ENCODE measurements at places on chromosomes 1 and 21. TPM values are rescaled to one million over a fixed set of nuclear protein-coding genes. Genes with fewer than 3 reads are reported as not detected.

Gene GJB3
- total RNA-seq, result not detected

Gene RBP7
- total RNA-seq, result 1.5 TPM

GRCh38 chr1:8214501-8215173 is 103.3 kb upstream of the SLC45A1 start:
- DNase-seq, result no peak

Gene ARTN
- 1.4 TPM for total RNA-seq

- DNase-seq, result peak; percentile 97
Observed at GRCh38 chr1:26284597-26285347, 4.9 kb downstream of the SH3BGRL3 start.

Gene ITLN2
- not detected for total RNA-seq

DNA sequence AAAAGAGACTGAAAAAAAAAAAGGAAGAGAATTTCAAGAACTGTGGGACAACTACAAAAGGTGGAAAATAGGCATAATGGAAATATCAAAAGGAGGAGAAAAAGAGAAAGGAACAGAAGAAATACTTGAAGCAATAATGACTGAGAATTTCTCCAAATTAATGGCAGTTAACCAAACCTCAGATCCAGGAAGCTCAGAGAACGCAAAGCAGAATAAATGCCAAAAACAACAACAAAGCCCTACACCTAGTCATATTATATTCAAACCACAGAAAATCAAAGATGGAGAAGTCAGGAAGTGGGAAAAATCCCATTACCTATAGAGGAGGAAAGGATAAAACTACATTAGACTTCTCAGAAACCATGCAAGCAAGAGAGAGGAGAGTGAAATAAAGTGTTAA is 20.7 kb upstream of the AHCYL1 start:
- no peak for DNase-seq

All from natural killer cell (primary cell).